ENCODE measurements at places on chromosomes 2 and 18.
A peak's percentile ranks its signal among the peaks of the same experiment; 100 is the strongest.

GRCh38 chr2:79219383-79219988 lies 59.9 kb upstream of the REG3A start:
- H3K36me3 ChIP-seq = no peaks in the 10 kb centered on the region
- H3K4me1 ChIP-seq = no peaks in the 10 kb centered on the region
- DNase-seq = no peak
- H3K27ac ChIP-seq = no peak overlapping the region

DNA sequence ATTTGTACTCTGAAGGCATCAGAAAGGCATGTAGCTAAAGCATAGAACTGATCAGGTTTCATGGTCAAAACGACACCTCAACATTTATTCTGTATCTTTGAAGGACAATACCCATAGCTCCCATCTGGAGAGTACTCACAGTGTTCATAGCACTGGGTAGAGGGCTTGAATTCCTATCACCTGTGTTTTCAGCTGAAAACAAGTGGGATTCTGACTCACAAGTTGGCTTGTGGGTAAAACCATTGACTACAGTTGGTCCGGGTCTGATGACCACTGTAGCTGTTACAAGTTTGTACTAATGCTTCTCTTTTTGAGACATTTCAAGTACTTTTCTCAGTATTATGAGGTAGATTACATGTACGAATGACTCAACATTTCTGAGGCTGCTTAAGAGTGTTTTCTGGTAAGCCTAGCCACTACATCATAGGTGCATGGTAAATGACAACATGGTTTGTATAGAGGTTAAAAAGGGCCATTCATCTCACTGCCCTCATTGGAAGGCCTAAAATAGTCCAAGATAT lies 68.6 kb upstream of the PELI1 start:
- no peaks in the 10 kb centered on the region for H3K27me3 ChIP-seq
- no peaks in the 10 kb centered on the region for H3K36me3 ChIP-seq
- H3K4me3 ChIP-seq = no peak overlapping the region
- H3K4me1 ChIP-seq = peaks cover 35% of the 10 kb centered on the region
- DNase-seq = no peak

DNA sequence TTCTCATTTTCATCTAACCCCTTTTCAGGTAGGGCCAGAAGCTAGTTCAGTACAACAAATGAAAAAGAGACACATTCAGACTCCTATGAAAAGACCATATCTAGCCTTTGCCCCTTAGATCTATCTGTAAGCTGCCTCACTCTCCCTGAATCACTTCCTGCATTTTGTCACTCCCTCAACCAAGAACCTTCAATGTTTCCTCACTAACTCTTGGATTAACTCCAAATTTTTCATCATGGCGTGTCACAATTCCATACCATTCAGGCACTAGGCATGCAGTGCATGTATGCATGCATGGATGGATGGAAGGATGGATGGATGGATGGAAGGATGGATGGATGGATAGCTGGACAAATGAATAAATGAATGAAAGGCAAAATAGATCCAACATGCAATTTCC lies 356.9 kb downstream of the TNS1 start:
- H3K27ac ChIP-seq = no peak overlapping the region
- H3K4me1 ChIP-seq = no peaks in the 10 kb centered on the region
- no peaks in the 10 kb centered on the region for H3K36me3 ChIP-seq

DNA sequence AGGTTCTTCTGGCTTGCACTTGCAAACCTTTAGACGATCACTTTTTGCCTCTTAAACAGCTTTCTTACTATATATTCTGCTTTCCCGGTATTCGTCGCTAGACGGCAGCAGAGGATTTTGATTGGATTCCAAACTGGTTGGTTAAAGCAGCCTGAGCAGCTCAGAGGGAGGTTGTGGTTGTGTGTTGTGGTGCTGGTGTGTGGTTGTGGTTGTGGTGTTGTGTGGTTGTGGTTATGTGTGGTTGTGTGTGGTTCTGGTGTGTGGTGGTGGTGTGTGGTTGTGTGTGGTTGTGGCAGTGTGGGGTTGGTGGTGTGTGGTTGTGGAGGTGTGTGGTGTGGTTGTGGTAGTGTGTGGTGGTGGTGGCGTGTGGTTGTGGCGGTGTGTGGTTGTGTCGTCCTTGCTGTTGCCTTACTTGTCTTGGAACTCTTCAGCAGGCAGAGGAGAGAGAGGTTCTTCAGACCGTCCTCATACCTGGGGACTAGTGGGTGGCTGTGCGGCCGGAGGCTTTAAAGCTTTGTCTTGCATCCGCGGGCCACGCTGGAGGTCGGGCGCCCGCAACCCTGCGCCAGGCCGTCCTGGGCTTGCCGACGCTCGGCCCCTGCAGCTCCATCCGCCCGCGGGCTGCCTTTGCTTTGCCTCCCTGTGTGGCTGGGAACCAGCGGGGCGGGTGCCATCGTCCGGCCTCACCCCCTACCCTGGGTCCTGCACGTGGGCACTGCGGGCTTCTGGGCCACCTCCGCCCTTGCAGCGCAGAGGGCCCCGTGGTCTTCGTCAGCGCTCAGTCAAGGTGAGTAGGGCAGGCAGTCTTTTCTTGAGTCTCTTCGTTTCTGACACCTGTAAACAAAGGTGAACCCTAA lies 190.8 kb downstream of the ARHGAP28 start:
- no peak for DNase-seq
- no peaks in the 10 kb centered on the region for H3K4me1 ChIP-seq

- H3K36me3 ChIP-seq = no peaks in the 10 kb centered on the region
- H3K27me3 ChIP-seq = no peaks in the 10 kb centered on the region
- H3K4me3 ChIP-seq = no peak overlapping the region
- H3K27ac ChIP-seq = peak overlapping the region; percentile 76
- peak; percentile 51 for DNase-seq
Measured at GRCh38 chr2:120759543-120760331, 24.1 kb downstream of the GLI2 start.

DNA sequence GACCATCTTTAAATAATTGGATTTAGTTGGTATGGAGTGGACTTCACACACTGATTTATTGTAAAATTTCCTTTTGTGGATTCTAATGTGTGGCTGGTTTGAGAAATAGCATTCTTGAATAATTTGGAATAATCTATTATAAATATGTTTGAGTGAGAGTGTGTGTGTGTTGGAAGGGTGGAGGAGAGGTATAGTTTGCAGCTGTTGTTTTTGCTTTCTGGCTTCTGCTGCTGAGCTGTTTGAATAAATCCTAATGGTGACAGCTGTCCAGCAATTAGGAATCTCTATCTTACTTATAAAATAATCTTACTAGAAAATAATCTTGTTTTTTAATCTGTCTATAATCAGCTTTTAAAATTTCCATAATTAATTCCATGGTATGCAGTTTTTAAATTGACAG lies 1283.0 kb upstream of the CDH2 start:
- DNase-seq = no peak
- H3K4me3 ChIP-seq = no peak overlapping the region
- no peaks in the 10 kb centered on the region for H3K36me3 ChIP-seq
- H3K4me1 ChIP-seq = no peaks in the 10 kb centered on the region
- H3K27ac ChIP-seq = no peak overlapping the region
- H3K27me3 ChIP-seq = no peaks in the 10 kb centered on the region

- H3K27me3 ChIP-seq = no peaks in the 10 kb centered on the region
- H3K27ac ChIP-seq = no peak overlapping the region
- peaks cover 12% of the 10 kb centered on the region for H3K4me1 ChIP-seq
- no peak overlapping the region for H3K4me3 ChIP-seq
- DNase-seq = no peak
Measured at GRCh38 chr2:233486778-233487552, 79.6 kb downstream of the USP40 start.

- H3K4me1 ChIP-seq = no peaks in the 10 kb centered on the region
- H3K27ac ChIP-seq = no peak overlapping the region
- DNase-seq = no peak
- H3K27me3 ChIP-seq = no peaks in the 10 kb centered on the region
Measured at GRCh38 chr2:31207790-31208189, 9.5 kb downstream of the CAPN14 start.

GRCh38 chr2:173764094-173764493 lies 201.1 kb downstream of the SP3 start:
- no peaks in the 10 kb centered on the region for H3K27me3 ChIP-seq
- no peaks in the 10 kb centered on the region for H3K36me3 ChIP-seq
- H3K27ac ChIP-seq = no peak overlapping the region
- H3K4me3 ChIP-seq = no peak overlapping the region
- DNase-seq = no peak

DNA sequence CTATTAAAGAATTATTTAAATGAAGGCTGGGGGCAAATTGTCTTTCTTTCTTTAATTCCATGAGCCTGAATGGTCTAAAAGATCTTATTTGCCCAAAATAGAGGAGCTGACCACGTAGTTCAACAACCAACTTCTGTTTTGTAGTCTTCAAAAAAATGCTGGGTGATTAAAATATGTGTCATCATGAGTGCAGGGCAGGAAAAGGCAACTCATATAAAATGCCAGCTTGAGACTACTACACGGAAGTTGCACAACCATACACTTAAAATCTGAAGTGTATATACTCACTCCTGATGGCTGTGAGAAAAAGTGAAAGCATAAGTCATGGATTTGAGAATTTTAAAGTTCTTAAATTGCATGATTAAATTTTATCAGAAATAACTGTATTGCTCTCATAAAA lies 210.9 kb downstream of the DYM start:
- DNase-seq = no peak
- H3K4me1 ChIP-seq = peaks cover 16% of the 10 kb centered on the region
- H3K4me3 ChIP-seq = no peak overlapping the region
- no peaks in the 10 kb centered on the region for H3K36me3 ChIP-seq

GRCh38 chr18:36465970-36466369 lies 168.5 kb downstream of the FHOD3 start:
- H3K4me3 ChIP-seq = no peak overlapping the region
- H3K27ac ChIP-seq = no peak overlapping the region
- DNase-seq = no peak
- no peaks in the 10 kb centered on the region for H3K36me3 ChIP-seq
- no peaks in the 10 kb centered on the region for H3K27me3 ChIP-seq
- H3K4me1 ChIP-seq = no peaks in the 10 kb centered on the region

- H3K27me3 ChIP-seq = no peaks in the 10 kb centered on the region
- H3K4me1 ChIP-seq = no peaks in the 10 kb centered on the region
- H3K27ac ChIP-seq = no peak overlapping the region
- no peaks in the 10 kb centered on the region for H3K36me3 ChIP-seq
- no peak for DNase-seq
Measured at GRCh38 chr18:38576349-38576748, 1010.8 kb upstream of the CELF4 start.

DNA sequence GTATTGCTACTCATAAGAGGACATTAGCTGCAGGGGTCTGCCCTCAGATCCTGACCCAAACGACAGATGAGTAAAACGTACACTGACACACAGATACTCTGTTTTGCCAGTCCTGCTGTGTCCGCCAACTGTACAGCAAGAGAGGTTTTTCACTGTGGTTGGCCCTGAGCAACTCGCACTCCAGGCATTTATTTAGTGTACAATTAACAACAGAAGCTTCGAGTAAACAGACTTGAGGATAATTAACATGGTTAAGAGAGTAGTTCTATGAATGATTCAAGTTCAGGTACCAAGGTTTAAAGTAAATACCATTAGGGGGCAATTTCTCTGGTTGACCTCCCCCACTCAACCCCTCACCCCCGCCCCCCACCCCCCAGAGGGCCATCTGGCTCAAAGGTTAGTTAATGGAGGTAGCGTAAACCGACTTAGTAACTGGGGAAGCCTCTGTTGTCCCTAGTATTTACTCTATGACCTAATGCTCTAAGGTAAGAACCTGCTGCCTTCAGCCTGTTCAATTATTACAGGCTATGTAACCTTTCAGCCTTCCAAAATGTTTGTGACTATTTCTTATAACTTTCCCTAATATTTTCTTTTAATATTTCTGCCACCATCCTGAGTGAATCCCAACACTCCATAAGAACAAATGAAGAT lies 103.9 kb upstream of the XIRP2 start:
- H3K36me3 ChIP-seq = no peaks in the 10 kb centered on the region
- H3K27ac ChIP-seq = no peak overlapping the region
- H3K4me1 ChIP-seq = no peaks in the 10 kb centered on the region
- H3K27me3 ChIP-seq = no peaks in the 10 kb centered on the region
- no peak overlapping the region for H3K4me3 ChIP-seq

- DNase-seq = no peak
- no peak overlapping the region for H3K4me3 ChIP-seq
- no peaks in the 10 kb centered on the region for H3K36me3 ChIP-seq
- H3K27me3 ChIP-seq = no peaks in the 10 kb centered on the region
- H3K4me1 ChIP-seq = peaks cover 15% of the 10 kb centered on the region
- peak overlapping the region; percentile 20 for H3K27ac ChIP-seq
Measured at GRCh38 chr2:172434821-172435605, 7.6 kb downstream of the ITGA6 start.

DNA sequence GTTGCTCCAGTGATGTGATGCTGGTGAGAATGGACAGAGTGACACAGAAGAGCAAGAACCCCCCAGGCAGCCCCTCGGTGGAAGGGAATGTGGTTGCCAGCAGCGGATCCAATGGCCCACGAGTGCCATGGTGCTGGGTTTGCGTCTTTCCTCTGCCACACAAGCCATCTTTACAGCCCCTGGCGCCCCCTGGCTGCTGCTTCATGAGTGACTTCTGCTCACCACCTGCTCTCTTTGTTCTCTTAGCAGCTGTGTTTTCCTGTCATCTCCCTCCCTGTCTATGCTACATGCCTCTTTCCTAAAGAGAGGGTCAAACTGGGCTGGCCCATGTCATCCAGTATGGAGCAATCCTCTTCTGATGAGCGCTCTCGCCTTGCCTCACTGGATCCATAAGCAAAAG lies 300.0 kb upstream of the SMIM21 start:
- H3K27ac ChIP-seq = no peak overlapping the region
- H3K4me3 ChIP-seq = no peak overlapping the region
- H3K4me1 ChIP-seq = no peaks in the 10 kb centered on the region
- H3K36me3 ChIP-seq = no peaks in the 10 kb centered on the region
- DNase-seq = no peak

DNA sequence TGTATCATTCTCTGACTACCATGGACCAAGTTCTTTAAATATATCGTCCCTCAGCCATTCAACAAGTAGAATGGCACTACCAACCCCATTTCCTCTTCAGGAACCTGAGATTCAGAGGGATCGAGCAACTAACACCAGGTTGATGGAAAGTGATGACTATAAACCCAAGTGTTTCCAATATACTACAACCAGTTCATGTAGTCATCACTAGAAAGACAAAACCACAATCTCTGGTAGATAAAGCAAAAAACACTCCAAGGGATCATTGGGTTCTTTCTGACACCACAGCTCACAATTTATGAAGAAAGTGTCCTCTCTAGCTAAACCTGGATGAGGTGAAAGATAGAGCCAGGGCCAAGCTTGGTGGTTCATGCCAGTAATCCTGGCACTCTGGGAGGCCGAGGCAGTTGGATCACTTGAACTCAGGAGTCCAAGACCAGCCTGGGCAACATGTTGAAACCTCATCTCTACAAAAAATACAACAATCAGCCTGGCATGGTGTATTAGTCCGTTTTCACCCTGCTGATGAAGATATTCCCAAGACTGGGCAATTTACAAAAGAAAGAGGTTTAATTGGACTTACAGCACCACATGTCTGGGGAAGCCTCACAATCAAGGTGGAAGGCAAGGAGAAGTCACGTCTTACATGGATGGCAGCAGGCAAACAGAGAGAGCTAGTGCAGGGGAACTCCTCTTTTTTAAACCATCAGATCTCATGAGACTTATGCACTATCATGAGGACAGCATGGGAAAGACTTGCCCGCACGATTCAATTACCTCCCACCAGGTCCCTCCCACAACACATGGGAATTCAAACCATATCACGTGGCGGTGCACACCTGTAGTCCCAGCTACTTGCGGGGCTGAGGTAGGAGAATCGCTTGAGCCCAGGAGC lies 2.2 kb downstream of the CD226 start:
- H3K27ac ChIP-seq = no peak overlapping the region
- peak overlapping the region; percentile 52 for H3K4me3 ChIP-seq
- DNase-seq = no peak

Data from spleen (tissue), 13 donors.